ENCODE measurements at places on chromosomes 11 and 22.
A peak's percentile ranks its signal among the peaks of the same experiment; 100 is the strongest.

DNA sequence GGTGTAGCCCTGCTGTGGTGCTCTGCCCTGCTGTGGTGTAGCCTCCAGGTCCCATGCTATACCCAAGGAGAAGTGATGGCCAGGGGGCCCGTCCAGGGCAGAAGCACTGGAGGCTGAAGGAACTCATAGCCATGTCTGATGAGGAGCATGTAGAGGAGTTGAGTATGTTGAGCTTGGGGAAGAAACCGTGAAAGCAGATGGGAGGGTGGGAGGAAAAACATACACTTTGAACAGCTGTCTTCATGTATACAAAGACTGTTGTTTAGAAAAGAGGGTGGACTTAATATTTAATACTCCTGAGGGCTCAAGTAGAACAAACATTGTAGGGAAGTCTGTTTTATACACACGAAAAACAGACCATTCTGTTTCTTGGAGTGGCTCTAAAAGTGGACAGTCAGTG, 26.6 kb upstream of the TTC12 start:
- DNase-seq = no peak

- DNase-seq = no peak
These were observed 3.9 kb upstream of the MYBPC3 start for GRCh38 chr11:47356129-47356997.

GRCh38 chr11:13923716-13924650, 38.5 kb upstream of the SPON1 start:
- no peak for DNase-seq

DNA sequence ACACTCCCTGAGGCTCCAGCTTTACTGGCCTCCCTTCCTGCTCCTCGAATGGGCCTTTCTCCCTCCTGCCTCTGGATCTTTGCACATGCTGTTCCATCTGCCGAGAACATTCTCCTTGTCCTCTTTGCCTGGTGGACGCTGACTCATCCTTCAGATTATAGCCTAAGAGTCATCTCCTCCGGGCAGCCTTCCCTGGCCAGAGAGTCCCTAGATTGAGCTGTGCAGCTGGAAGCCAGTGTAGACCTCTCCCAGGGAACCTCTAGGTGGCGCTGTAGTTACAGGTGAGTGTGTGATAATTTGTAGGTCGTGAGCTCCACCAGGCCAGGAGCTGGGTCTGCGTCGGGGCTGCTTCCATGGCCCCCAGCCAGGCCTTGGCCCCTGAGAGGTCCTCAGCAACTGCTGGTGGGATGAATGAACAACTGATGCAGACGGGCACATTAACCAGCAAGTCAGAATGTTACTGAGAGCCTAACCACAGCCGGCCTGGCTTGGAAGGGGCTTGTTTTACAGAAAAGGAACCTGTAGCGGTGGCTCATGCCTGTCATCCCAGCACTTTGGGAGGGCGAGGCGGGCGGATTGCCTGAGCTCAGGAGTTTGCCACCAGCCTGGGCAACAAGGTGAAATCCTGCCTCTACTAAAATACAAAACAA, 8.7 kb downstream of the PNPLA5 start:
- peak; percentile 22 for DNase-seq

DNA sequence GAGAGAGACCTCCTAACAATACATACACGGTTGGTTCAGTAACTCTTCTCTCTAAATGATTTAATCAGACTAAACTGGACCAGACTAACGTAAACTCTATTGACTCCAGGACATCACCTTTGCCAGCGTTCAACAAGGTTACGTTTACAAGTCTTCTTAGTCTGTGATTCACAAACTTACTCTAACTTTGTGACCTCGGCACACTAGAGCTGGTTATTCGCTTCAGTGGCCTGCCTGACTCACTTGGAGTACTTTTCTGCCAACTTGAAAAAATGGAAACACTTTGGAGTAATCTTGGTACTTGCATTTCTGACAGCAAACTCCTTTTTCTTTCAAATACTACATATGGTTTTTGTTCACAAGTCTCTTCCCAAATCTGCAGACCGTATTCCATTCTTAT, 26.2 kb downstream of the MTMR2 start:
- no peak for DNase-seq

DNA sequence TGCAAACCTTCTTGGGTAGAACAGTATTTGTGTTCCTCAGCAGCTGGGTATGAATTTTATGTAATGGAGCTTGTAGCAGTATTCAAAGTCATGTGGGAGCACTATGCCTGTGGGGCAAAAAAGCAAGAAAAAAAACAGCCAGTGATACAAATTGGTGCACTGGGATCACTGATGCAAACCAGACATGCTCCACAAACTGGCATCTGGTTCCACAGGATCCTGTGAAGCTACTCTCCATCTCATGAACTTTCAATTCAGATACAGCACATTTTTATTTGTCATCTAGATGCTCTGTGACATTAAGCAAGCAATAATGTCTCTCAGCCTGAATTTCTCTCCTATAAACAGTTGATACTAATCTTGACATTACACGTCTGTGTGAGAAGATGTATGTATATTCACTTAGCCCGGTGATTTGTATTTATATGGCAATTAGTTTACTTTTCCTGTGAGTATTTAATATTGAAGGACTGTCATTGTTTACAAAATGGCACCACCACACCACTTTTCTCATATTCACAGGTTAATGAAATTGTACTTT, 208.5 kb upstream of the GRIA4 start:
- no peak for DNase-seq

DNA sequence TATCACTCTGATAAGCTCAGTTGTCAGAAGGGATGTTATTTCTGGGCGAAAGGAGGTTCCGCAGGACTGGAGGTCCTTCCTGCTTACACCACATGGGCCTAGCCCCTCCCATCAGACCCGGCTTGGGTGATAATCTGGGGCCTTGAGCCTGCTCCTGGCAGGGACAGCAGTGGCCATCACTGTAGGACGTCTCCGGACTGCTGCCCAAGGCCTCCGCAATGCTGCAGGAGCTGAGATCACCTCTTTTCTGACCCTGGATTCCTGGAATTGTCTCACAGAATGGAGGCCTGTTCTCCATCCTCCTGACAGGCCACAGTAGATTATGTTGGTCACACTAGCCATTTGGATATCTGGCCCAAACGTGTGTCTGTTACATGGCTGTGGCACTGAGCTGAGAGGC, 9.2 kb upstream of the BIK start:
- DNase-seq = no peak

DNA sequence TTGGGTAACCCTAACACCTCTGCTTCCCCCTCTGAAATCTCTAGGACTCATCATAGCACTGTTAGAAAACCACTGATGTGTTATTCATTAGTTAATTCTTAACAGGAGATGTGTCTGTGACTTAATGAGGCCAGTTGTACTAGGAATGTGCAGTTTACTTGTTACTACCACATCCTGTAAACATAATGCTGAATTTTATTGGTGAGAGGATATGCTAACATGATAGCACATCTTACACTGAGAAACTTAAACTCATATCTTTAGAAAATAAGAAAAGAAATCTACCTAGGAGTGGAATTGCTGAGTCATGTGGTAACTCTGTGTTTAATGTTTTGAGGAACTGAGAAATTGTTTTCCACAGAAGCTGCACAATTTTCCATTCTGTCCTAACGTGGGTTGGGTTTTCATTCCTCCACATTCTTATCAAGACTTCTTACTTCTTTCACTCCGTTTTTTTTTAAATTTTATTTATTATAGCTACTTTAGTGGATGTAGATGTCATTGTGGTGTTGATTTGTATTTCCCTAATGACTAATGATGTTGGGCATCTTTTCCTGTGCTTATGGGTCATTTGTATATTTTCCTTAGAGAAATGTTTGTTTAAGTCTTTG, 33.7 kb downstream of the RNF121 start:
- DNase-seq = no peak

GRCh38 chr11:2701898-2702434, 2.2 kb upstream of the KCNQ1OT1 start:
- no peak for DNase-seq

- DNase-seq = no peak
These were observed 29.9 kb upstream of the GRAMD4 start for GRCh38 chr22:46590334-46590733.

GRCh38 chr22:30605449-30606110, 1.4 kb upstream of the TCN2 start:
- DNase-seq = no peak

DNA sequence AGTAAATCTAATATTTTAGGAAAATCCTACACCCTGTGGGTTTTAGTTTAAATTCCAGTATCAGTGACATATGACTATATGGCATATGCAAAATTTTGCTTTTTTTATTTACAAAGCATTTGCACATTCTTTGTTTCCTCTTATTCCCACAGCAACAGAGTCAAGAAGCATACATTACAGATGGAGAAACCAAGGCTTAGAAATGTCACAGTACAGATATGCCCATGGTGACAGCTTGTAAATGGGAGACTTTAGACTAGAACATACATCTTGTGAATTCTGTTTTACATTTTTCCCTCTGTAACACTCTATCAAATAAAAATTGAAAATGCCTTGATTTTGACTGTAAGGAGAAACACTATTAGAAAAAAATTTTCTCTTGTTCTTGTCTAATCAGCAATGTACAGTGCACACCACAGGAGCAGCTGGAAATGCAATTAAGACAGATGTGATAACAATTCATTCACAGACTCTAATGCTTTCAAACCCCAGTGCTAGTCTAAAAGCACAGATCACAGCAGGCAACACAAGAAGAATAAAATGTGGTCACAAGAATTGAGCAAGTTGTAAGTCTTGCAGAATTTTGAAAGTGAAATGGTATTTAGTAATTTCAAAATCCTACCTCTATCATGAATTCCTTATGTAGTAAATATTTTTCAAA, 375.9 kb downstream of the LUZP2 start:
- no peak for DNase-seq

Data from stimulated activated CD8-positive, alpha-beta memory T cell treated with anti-CD3 and anti-CD28 coated beads, Interleukin-4, amount 100 ng/mL, for 1 hour (primary cell).